ENCODE measurements at places on chromosomes 12 and 14.

DNA sequence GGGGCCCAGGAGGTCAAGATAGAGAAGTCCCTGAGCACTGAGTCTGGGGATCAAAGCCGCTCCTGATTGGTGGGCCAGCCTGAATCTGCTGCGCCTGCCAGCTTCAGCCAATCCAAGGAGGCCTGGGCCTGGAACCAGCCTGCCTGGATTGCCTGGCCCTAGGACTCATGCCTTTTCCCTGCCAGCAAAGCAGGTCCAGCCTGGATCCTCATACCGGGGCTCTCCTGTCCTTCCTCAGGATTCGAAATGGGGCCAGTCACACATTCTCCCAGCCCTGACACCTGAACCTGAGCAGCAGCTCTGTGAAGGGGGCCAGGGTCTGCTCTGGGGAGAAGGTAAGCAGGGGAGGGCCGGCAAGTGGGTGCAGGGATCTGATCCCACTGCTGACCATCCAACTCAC, 81.9 kb downstream of the NINJ2 start:
- no peak for DNase-seq

DNA sequence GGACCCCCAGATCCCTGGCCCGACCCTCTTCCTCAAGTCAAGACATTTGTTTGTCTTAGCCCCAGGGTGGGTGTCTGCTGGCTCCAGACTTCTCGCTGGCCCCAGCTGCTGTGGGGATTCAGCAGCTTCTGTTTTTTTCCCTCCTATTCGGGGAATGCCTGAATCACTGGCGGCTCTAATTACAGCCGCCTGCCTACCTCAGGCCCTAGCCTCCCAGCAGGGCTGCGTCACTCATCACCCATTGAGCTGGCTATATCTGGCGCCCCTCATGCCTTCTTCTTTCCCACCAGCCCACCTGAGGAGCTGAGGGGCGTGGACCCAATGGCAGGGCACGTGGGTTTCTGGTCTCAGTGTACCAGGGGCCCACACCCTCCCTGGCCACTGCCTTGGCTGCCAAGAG, 10.1 kb downstream of the KRT80 start:
- DNase-seq = no peak

GRCh38 chr14:89973234-89973823, 17.6 kb downstream of the TDP1 start:
- DNase-seq = no peak

- DNase-seq = no peak
Measured at GRCh38 chr14:65065719-65066118, 36.6 kb downstream of the MAX start.

DNA sequence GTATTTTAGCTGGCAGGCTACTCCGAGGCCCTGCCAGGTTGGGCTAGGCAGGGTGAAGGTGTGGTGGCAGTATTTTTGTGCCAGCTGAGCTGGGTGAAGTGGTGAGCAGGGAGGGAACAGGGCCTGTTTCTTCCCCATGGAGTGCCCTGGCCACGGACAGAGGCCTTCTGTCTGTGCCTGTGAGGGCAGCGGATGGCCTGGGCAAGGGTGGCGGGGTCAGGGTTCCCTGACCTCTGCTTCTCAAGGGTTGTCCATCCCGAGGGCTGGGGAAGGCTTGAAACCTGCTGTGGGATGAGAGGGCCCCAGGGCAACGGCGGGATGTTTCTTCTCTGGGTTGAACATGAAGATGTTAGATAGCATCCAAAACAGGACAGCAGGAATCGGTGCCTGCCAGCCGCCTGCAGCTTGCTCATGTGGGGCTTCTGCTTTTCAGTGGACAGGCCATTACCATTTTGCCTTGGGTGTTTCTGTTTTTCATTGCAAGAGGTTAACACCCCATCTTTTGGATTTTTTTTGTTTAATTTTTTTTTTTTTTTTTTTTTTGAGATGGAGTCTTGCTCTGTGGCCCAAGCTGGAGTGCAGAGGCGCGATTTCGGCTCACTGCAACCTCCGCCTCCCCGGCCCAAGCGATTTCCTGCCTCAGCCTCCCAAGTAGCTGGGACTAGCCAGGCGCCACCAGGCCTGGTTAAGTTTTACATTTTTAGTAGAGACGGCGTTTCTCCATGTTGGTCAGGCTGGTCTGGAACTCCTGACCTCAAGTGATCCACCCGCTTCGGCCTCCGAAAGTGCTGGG, 3.3 kb downstream of the MTA1 start:
- no peak for DNase-seq

DNA sequence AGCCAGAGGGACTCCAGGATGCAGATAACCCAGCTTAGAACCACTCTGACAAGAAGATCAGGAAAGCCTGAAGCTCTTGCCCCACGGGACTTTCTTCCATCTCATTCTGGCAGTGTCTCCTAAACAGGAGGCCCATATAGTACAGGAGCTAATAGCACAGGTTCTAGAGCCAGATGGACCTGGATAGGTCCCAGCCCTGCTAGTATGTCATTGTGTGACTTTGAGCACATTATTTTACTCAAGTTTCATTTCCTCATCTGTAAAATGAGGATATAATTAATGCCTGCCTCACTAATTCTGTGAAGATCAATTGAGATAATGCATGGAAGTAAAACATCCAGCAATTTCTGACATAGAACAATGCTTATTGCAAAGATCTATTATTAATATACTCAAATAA, 66.5 kb upstream of the GZMB start:
- no peak for DNase-seq

DNA sequence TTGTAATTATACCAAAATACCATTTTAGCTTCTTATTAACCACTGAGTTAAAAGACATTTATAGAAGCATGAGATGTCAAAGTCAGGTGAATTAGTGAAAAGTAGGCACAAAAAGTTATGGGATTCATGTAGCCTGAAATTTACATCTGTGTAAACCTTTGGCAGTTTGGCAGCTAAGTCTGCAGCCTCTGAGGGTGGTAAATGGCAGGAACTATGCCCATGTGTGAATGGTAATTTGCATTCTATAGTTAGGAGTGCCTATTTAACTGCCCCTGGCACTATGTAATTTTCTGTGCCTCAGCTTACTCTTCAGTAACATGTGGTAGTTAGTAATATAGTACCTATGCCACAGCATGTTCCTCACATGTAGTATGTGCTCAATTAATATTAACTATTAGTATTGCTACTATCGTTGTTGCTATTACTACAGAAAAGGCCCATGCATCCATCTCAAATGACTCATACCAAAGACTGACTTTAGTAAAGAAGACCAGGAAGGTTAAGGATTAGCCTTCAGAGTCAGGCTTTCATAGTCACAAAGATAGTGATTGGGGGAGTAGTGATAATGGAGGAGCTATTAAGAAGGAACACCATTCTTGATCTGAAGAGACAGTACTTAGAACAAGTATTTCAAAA, 258.7 kb upstream of the BTG1 start:
- no peak for DNase-seq

- DNase-seq = no peak
Measured at GRCh38 chr14:24879661-24880386, 170.1 kb downstream of the STXBP6 start.

DNA sequence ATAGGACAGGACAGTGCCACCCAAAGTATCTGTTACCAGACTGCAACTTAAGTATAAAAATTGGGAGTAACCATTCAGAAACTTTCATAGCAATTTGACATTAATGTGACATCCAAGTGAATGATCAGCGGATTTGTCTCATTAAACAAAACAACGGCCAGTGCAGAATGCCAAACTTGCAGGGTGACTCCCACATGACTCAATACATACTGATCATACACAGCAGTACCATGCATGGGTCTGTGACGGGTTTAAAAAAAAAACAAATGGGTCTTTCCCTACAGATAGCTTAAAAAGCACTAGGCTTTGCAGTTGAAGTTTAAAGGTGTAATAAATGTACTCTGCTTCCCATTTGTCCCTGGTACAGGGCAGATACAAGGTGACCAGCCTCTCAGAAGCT, 116.6 kb downstream of the SLC35F4 start:
- DNase-seq = no peak

- no peak for DNase-seq
Measured at GRCh38 chr12:127489061-127489460, 777.9 kb upstream of the TMEM132C start.

GRCh38 chr12:129160282-129160681, 307.0 kb downstream of the GLT1D1 start:
- DNase-seq = no peak

- DNase-seq = no peak
Measured at GRCh38 chr12:19624491-19624890, 185.2 kb downstream of the AEBP2 start.

DNA sequence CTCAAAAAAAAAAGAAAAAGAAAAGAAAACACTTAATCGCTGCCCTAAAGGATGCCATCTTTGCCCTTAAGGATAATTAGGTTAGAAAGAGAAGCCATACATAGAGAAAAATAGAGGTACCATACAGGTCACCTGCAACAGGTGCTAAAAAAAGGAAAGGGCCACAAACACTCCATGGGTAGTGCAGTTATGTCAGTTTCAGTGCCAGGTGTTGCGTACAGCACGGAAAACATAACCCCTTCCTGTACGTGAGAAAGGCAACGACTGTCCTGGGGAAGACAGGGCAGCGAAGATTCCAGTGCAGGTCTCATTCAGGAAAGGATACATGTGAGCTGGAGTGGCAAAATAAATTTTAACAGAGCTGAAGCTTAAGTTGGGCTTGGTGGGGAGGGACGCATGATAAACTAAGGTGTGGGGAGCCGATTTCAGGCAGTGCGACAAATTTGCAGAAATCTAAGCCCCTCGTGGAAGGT, 553 bp upstream of the DAZAP2 start:
- DNase-seq = no peak

DNA sequence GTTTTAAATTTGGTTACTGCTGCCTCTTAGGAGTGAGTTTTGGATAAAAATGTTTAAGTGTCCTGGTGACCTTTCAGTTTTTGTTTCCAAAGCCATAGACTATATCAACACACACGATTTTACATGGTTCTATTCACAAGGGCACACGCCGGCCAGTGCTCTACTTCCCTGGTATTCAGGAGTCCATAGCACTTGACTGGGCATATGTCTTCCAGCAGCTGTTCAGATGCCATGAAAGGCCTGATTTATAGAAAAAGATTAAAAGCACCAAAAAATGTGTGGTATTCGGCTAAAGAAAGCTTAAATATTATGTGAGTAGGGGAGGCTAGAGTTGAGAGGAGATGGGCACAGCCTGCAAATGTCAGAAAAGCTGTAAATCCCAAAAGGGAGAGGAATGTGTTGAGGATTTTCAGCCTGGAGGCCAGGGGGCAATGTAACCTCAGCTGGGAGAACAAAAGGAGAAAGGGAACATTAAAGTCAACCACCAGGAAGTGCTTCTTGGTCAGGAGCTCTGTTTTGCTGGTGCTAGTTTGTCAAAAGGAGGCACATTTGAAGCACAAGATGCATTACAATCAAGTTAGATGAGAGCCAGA, 478.4 kb downstream of the RAD51B start:
- no peak for DNase-seq

GRCh38 chr12:99381992-99382391, 265.6 kb upstream of the GARIN6 start:
- DNase-seq = no peak

DNA sequence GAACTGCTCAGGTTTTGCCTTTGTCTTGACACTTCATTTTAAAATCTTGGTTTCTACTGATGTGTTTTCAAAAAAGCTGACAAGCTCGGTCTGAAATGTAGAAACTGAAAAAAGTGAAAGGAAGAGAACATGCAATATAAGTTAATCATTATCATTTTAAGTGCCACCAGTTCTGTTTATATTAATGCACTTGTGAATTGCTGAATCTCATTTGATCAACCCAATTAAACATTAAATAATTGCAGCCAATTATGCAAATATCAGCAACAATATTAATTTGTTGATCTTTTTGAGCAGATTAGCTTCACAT, 133.8 kb downstream of the BCAT1 start:
- no peak for DNase-seq

DNA sequence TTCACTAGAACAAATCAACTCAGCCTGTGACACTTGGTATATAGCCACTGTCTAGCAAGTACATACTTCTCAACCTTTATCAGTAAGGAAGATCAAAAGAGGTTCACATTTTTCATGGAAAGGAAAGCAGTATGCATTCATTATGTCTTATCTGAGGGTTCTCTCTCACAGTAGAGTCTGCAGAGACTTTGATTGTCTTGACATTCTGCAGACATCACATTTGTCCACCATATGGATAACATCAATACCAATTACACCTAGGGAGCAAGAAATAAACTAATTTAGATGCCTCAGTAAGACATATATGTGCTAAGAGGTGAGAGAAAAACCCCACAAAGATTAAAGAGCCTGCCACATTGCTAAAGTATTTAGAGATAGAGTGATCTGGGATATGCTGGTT, 110.8 kb upstream of the SLC35F4 start:
- DNase-seq = no peak
